ENCODE measurements at places on chromosomes 4 and X.

GRCh38 chr4:94011190-94011589 is 182.6 kb downstream of the ATOH1 start:
- no peak for DNase-seq

GRCh38 chrX:148933881-148934280 is 433.5 kb downstream of the AFF2 start:
- DNase-seq, result no peak

- no peak for DNase-seq
Measured at GRCh38 chrX:97405031-97405660, 521.4 kb downstream of the RPA4 start.

DNA sequence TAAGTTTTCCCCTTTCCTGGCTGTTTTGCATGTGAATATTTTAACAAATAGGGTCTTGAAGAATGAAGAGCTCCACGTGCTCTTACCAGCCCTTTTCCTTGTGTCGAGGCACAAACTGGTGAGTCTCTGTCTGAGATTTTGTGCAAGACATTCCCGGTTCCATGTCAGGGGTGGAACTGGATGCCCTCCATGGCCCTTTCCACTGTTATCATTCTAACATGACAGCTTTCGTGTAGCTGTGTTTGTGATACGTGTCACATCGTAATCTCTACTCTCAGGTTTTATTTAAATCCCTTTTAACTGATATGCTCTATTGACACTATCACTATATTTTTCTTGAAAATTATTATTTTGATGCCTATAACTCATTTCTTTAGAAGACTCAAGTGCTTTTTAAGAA is 130.4 kb downstream of the SORBS2 start:
- DNase-seq, result no peak

DNA sequence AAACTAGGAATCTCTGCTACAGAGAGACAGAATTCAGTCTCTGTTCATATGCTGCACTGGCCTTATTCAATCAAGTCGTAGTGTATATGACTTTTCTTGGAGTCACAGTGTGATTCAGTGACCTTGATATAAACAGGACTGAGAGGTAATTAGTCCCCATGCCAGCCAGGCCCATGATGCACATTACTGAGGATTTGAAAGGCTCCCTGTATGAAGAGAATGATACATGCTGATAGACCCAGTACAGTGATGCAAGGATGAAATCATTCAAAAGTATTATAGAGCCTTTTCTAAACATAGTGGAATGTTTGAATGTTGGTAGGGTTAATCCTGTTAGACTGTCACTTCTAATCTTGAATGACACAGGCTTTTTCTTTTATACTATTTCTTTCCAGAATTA is 34.1 kb downstream of the ANXA3 start:
- no peak for DNase-seq

- no peak for DNase-seq
Measured at GRCh38 chrX:73944563-73944908, 359.4 kb upstream of the ZCCHC13 start.

DNA sequence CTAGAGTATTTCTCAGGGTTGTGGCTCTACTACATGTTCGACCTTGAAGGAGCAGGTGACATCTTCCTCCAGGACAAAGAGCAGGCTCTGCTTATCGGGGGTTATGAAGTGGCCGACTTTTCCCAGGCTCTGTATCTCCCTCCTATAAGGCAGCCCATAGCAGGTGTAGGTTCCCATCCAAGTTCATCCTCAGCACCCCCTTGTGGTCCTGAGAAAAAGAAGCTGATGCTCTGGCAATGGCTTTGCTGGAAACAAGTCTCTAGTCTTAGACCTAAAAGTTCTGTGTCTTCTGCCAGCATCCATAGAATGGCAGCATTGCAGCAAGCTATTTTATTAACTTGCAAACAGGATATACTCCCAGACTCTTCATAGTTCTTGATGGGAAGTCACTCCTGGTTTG is 836.6 kb upstream of the PRKX start:
- DNase-seq, result no peak

- no peak for DNase-seq
Measured at GRCh38 chrX:40247848-40248622, 150.3 kb upstream of the BCOR start.

GRCh38 chr4:142473218-142473959 is 372.7 kb downstream of the INPP4B start:
- no peak for DNase-seq

DNA sequence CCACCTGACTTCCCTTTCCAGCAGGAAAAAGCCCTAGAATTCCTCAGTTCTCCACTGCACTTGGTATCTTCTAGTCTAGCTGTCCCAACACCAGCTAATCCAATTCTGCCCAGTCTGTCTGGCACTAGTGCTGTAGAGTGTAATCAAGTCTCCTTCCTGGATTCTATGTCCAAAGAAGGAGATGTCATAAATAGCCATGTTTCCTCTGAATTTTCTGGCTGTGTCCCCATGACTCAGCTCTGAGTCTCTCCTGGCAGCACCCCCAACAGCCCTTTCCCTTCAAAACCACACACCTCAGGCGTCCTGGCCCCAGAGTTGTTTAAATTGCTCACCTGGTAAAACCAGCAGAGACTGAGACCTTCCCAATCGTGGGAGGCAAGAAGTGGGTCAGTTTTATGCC is 197.2 kb downstream of the GRXCR1 start:
- no peak for DNase-seq

GRCh38 chrX:152028579-152028978 is 54.1 kb upstream of the GABRE start:
- DNase-seq, result no peak

DNA sequence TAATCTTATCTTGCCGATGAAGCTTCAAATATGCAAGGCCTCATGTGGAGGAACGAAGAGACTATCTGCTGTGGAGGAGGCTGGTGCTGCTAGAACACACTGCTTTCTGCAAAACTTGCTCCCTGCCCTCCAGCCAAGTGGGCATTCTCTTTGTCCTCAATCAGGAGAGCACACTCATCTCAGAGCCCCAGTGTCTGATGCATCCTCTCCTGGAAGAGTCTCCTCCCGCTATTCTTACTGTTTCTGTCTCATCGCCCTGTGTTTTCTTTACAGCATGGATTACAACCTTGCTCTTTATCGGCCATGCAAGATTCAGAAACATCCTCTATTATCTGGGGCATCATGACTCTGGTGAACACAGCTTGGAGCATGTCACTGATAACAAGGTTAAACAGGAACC is 68.2 kb upstream of the MTNR1A start:
- DNase-seq, result no peak

DNA sequence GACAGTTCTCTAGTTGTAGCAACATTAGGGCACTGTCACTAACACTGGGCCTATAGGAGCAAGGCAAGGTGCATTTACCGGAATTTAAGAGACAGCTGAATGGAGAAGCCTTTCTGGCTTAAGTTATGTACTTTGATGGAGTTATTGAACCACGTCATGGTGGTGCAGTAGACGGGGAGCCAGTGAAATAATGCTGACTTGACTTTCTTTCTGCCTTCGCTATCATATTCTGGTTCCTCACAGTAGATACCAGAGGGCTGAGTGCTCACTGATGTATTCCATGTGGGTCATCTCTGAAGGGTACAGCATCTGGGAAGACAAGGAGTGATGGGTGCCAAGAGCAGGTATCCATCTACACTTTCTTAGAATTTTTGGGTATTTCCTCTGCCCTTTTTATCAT is 802.8 kb downstream of the FSTL5 start:
- no peak for DNase-seq
